ENCODE measurements at places on chromosomes 4 and X.

DNA sequence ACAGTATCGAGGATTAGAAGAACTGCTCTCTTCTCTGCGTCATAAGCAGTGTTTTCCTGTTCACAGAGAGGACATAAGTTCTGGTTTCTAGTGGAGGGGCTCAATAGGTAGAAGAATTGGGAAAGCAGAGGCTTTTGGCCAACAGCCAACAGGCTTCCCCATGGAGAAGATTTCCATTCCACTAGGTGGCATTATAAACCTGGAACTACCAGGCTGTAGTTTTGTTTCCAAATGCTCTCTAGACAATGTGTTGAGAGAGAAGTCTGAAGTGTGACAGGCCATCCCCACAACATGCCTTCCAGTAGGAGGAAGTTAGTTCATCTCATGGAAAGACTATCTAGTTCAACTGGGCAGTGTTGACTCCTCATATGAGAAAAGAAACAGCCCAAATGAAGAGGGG, 63.8 kb upstream of the ANXA10 start:
- DNase-seq: no peak

DNA sequence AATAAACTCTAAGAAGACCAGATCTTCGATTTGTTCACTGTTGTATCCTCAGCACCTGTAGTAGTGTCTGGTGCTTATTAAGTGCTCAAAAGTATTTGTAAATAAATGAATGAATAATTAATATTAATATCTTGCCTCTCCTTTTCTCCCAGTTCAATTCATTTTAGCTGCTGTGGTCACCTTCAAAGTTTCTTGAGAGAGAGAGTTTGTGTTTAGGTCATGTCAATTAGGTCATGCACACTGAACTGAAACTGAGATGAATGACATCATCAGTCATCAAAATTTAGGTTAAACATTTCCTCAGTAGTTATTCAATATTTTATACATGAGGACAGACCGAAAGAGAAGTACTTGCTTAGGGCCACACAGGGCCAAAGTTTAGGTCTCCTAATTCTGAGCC, 73.5 kb downstream of the ANXA3 start:
- no peak for DNase-seq

DNA sequence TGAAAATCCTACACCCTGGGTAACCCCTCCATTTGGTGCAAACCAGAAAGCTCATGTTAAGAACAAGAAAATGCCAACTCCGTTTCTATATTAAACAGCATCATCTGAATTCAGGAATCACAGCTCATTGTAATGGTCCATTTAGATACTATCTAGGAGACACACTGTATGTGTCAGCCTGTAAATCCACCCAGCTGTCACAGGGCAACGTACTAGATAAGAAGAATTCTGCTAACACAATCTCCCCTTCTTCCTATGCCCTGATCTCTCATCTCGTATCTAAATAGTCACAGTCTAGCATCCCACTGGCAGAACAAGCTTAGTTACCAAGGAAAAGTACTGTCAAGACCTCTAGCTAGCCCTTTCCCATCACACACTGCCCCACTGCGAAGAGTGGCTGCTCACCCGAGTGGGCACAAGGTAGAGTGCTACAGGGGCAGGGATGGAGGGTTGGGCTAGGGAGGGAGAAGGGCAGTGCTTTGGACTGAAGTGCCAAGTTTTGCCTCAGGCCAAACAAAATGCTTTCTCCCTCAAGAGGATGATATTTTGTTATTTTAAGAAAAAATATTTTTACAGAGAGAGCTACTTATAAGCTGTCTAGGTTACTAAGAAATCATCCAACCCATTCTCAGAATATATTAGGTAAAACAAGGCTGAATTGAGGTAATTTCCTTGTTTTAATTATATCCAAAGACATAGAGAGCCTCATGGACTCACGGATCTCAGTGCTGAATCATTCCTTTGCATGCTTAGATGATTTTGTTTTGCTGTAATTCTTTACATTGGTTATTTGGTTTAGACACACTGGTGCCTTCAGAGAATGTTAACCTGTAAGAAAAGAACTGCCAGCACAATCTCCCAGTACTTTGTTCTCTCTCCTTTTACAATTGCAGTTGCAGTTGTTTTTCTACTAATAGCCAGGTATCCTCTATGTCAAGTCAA, 196.6 kb downstream of the PRDM5 start:
- DNase-seq: no peak

GRCh38 chrX:7147413-7147977, at the start of gene STS:
STS (plus strand) TSS chrX:7147712; CDS start chrX:7253200, 105,488 bp downstream.
- peak; percentile 51 for DNase-seq

- no peak for DNase-seq
Observed at GRCh38 chr4:1973661-1974060, 35.1 kb downstream of the NELFA start.

DNA sequence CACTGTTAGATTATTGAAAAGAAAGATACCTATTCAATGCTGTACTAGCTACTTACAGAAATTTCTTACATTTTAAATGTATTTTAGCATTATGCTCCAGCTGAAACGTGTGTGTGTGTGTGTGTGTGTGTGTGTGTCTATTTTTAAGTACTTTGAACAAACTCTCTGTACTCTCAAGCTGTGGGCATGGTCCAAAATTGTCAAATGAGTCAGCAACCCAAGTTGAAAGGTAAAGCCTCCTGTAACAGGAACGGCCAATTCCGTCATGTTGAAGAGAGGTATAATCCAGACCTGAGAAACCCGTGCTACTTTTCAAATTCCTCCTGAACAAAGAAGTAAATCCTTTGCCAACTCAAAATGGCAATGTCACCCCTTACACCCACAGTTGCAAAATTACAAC, 20.5 kb downstream of the MAOB start:
- DNase-seq: no peak

- peak; percentile 56 for DNase-seq
Observed at GRCh38 chr4:139229534-139230039, 50.4 kb downstream of the MGARP start.

GRCh38 chrX:97400492-97400891, 516.8 kb downstream of the RPA4 start:
- DNase-seq: no peak

DNA sequence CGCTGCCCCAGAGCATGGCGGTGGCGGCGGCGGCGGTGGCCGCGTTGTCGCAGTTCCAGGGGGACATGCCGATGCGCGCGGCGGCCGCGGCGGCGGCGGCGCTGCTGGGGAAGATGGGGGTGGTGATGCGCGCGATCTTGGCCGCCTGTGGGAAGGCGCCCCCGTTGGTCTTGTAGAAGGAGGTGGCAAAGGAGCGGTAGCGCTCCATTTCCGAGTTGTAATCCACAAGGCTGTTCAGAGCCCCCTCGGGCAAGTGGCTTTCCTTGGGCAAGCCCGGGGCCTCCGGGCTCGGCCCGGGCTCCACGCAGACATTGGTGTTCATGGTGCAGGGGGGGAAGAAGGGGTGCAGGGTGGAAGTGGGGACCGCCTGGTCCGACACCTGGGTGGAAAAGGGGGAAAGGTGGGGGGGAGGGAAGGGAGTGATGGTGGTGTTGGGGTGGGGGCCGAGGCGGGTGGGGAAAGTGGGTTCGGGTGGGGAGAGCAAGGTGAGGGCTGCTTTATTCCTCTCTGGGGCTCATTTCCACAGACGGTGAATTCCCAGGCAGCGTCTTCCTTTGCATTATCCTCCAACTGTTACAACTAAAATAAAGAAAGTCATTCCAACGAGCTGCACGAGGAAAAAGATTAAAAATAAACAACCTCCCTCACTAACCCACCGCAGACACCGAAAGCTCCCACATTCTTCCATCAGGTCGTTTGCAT, 3.1 kb downstream of the CXXC4 start:
- peak; percentile 49 for DNase-seq
